ENCODE measurements at places on chromosomes 12 and 14.
A peak's percentile ranks its signal among the peaks of the same experiment; 100 is the strongest.

DNA sequence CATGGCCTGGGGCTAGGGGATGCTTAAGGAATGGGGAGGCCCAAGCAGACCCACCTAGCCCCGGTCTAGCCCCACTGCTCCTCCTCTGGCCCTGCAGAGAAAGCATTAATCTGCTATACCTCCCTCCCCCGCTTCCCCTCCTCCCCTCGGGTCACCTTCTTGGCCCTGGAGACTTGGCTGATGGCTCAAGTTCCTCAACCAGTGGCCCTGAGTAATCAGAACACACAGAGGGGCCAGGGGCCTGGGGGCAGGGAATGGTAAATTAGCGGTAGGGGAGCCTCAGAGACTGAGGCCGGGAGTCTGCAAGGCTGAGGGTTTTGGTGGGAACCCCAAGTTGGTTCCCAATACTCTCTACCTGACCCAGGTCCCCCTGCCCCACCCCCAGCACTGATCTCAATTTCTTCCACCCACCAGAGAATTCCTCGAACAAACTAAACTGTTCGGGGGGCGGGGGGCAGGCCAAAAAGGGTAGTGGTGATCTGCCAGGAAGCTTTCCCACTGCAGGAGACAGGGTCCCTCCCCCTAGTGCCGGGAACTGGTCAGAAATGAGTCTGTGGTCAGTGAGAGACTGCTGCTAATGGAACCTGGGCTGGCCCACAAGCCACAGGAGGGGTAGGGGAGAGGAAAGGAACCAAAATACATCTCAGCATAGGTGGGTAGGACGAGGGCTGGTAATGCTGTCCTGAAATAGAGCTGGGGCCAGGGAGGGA lies 12.8 kb upstream of the SMARCD1 start:
- DNase-seq: no peak

DNA sequence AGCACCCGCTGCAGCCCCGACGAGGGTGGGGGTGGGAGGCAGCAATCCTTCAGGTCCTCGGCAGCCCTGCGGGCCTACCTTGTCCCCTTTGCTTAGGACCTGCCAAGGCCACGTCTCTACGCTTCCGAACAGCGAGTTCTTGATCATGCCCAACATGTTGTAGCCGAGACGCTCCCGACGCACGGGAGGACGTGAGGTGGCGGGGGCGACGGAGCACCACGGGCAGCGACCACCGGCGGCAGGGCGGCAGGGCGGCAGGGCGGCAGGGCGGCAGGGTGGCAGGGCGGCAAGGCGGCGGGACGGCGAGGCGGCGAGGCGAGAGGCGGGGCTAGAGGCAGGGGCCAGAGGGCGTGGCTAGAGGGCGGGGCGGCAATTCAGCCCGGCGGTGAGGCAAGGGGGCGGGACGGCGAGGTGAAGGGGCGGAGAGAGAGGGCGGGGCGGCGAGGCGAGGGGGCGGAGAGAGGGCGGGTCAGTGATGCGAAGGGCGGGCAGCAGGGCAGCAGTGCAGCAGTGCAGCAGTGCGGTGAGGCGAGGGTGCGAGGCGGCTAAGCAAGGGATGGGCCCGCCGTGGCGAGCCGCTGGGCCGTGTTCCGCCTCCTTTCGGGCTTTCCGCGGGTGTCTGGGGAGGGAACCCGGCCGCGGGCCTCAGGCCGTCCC lies at the start of gene HEBP1:
TSS of gene HEBP1 (minus strand) at position 307 of the 657 bp plus-strand sequence. CDS start at position 156, 151 bp downstream.
- DNase-seq: peak; percentile 99

DNA sequence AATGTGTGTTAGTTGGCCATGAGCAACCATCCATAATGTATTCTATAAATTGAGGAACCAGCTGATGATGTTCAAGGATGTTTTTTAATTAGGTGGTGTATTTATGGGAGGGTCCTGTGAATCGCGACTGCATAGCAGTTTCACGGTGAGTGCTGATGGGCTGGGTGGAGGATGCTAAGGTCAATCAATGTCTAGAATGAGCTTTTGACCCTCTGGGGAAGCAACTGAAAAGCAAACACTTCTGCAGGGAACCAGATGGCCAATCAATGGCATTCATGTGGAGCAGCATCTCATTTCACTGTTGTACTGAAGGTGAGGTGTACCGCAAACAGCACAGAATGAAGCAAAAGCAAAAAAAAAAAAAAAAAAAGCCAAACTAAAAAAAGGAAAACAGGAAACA lies 676.1 kb upstream of the TMEM132C start:
- DNase-seq: no peak

- DNase-seq: no peak
These were observed 868 bp downstream of the COX8C start for GRCh38 chr14:93347850-93348249.

DNA sequence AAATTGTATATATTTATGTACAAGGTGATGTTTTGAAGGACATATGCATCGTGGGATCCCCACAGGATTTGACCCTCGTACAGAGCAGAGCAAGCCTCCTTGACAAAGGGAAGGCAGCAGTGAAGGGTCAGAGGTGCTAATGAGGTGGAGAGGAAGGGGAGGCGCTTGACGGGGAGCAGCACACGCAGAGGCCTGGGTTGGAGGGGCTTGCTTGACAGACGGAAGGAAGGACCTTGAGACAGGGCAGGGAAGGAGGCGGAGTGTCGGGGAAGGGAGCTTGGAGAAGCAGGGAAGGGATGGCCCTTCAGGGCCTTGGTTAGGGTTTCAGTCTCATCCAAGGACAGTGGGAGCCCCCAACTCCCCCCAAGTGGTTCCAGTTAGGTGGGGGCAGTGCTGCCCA lies 52.6 kb downstream of the ZNF664 start:
- DNase-seq: no peak

DNA sequence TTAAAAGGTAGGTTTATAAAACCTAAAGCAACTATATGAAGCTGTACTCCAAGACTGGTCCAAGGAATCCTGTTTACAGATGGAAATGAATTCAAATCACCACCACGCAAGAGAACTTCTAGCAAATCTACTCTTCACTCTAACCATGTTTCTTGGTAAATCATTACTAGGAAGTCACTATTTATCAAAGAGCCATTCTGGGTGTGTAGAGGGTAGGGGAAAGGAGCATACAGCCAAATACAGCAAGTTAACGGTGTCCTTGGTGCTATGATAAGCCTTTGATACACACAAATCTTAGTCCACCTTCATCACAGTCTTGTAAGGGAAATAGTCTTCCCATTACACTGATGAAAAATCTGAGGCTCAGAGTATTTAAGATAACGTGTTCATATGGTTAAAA lies 16.8 kb downstream of the NIN start:
- DNase-seq: no peak

- peak; percentile 5 for DNase-seq
These were observed 624 bp upstream of the PLEKHD1 start for GRCh38 chr14:69483765-69484443.

- no peak for DNase-seq
These were observed 91.7 kb upstream of the MAX start for GRCh38 chr14:65193916-65194590.

GRCh38 chr14:70934502-70935134 lies 27.4 kb downstream of the PCNX1 start:
- DNase-seq: no peak

DNA sequence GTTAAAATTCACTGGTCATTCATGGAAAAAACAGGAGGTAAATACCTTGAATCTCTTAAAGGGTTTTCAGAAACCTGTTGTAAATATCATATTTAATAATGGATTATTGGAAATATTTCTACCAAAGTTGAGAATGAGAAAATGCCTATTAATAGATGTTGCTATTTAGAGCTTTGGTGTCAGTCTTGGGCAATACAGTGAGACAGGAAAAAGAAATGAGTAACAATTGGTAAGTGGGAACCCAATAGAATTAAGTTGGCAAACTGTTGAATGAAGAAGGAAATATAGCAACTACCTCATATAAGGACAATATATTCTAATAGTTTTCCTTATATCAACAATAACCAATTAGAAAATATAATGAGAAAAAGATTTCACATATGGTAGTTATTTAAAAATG lies 78.0 kb downstream of the ATF7IP start:
- DNase-seq: no peak

DNA sequence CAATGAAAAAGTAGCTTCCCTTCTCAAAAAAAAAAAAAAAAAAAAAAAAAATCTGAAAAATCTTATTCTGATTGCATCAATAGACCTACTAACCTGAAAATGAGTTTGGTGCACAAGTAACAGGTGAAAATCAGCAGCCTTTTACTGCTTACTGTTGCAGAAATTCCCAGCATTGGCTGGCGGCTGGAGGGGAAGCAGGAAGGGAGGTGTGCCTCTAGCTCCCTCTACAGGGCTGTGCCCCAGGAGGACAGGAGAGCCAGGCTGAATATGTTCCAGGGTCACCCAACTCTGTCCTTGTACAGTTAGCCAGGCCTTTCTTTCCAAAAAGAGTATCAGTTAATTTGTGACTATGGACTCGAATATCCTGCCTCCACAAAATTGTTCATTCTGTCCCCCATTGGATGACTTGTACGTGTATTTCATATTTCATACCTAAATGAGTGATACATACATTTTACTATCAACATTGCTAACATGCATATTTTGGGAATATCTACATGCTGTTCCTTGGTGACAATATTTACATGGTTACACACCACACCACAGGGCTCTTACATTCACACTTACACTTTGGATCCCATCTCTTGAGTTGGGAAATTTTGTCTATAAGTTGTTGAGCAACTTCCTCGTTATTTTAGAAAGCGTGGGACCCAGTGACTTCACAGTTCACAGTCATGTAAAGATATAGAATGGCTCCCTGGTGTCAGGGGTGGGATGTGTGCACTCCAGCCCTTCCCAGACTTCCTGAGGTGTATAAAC lies 124.8 kb downstream of the SAMD4A start:
- DNase-seq: peak; percentile 62

DNA sequence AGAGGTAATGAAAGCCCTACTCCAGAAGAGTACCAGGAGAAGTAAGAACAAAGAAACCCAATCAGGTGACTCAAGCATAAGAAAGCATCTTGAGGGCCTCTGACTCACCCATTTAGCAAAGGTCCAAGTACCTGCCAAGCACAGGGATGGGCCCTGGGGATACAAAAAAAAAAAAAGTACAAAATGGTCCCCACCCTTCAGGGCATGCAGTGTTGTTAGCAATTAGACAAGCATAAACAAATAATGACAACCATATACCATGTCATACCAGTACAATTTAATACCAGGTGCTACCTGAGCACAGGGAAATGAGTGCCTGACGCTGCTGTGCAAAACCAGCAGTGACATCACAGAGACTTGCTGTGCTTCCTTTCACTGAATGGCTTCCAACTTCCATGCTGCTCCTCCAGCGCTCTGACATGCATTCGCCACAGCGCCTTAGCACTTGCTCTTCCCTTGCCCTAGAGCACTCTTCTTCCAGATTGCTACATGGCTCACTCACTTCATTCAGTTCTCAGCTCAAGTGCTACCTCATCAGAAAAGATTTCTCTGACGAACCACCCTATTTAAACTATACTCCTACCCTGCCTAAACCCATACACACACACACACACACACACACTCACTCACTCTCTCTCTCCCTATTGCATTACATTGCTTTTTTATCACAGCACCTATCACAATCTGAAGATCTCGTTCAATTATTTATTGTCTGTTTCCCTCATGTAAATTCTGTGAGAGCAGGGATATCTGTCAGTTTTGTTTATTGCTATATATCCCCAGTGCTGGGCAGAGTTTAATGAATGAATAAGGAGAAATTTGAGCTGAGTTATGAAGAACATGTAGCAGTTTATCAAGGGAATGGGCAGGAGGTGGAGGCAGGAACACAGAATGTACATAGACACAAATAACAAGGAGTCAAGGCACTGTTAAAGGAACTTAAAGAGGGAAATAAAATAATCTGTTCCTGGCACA lies 12.9 kb upstream of the EPS8 start:
- no peak for DNase-seq

DNA sequence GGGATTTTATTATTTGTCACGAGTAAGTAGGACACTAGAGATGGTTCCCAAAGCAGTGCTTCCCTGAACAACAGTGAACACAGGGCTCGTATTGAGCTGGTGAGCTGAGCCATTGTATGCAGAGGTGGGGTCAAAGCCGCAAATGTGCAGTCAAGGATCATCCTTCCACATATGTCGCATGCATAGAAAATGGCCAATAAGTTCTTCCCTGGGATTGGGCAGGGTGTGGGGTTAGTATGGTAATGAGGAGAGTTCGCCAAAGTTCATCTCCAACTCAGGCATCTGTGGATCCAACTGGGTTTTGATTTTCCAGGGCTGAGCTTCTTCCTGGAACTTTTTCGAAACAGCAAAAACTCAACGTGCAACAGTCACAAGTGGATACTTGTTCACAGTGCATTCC lies 86.6 kb downstream of the CMKLR1 start:
- DNase-seq: no peak

DNA sequence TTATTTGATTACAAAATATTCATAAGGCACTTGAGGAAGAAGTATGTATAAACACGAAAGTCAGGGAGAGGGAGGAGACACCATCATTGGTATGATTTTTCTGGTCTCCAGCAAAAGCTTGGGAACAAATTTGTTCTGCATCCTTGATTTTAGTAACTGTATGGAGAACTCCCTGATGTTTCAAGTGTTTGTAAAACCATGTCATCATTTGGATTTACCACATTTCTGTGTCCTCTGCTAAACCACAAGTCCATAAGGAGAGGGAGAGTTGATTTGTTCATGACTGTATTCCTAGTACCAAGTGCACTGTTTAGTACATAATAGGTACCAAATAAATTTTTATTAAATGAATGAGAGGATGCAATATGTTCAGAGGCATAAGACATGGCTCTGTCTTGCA lies 181.1 kb downstream of the BTG1 start:
- no peak for DNase-seq

- no peak for DNase-seq
These were observed 168.4 kb downstream of the ALG10B start for GRCh38 chr12:38484821-38485449.

DNA sequence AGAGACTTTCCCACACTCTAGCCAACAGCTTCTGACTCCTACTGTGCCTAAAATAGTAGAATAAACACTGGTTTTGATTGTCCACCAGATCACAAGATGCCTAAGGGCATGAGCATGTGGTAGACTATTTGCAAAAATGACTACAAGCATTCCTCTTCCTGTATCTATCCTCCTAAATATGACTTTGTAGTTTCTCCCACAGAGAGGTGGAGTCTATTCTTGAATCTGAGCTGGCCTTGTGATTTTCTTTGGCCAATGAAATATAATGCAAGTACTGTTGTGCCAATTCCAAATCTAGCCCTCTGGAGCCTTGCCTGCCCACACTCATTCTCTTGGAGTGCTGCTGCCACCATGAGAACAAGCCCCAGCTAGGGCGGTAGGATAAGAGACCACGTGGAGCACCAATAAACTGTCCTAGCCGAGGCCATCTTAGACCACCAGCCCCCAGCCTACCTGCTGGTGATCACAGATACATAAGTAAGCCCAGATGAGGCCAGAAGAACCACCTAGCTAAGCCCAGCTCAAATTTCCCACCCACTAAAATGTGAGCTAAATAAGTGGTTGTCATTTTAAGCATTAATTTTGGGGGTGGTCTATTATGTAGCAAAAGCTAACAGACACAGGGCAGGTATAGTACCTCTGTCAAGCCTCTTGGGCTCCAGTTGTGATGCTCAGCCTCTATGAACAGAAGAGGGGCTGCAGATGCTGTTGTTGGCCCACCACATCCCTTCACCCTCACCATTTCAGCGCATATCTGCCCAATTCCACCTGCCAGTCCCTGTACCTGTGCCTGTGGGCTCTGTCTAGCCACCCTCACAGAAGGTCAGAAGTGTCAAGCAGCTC lies 17.9 kb downstream of the ZFP36L1 start:
- DNase-seq: no peak
